Adrenal gland (tissue), 19 donors: ENCODE measurements at places on chromosomes 2 and 18. TPM values are rescaled to one million over a fixed set of nuclear protein-coding genes. Genes with fewer than 3 reads are reported as not detected.

ONECUT2 gene
- total RNA-seq: 0.23 TPM

LINC00305 gene
- not detected for total RNA-seq

RUFY4 gene
- total RNA-seq: not detected

GKN2 gene
- total RNA-seq: not detected

HOXD8 gene
- total RNA-seq: 15.3 TPM

CCDC150 gene
- total RNA-seq: not detected

LOXHD1 gene
- total RNA-seq: not detected

LYPD1 gene
- total RNA-seq: 0.23 TPM

- no peaks in the 10 kb centered on the region for H3K36me3 ChIP-seq
- peaks cover 41% of the 10 kb centered on the region for H3K27me3 ChIP-seq
- no peak overlapping the region for H3K4me3 ChIP-seq
- H3K27ac ChIP-seq: no peak overlapping the region
- H3K4me1 ChIP-seq: peaks cover 12% of the 10 kb centered on the region
These were observed 2.3 kb downstream of the WNT10A start for GRCh38 chr2:218882866-218883366.

DNA sequence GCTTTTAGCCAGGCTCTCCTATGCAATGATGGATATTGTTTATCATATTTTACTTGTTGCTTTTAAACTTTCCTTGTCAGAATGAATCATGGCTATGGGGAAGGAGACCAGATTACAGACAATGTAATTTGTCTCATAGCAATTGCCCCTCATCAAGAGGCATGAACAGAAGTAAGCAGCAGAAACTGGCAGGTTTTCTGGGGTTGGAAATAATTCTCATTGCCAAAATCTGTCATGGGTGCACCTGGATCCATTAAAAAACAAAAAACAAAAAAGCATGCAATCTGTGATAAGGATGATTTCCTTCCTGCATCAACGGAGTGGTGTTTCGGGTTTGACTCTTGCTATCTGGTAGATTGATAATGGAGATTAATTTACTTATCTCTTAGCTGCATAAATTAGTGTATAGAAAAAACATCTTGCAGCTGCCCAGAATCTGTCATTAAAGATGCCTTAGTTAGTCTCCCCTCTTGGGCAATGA is 419.6 kb downstream of the SOX11 start:
- DNase-seq: no peak
- H3K4me1 ChIP-seq: no peaks in the 10 kb centered on the region
- H3K36me3 ChIP-seq: no peaks in the 10 kb centered on the region
- H3K4me3 ChIP-seq: no peak overlapping the region

GRCh38 chr2:40098786-40099470 is 319.9 kb upstream of the THUMPD2 start:
- H3K4me1 ChIP-seq: no peaks in the 10 kb centered on the region
- no peak for DNase-seq
- H3K4me3 ChIP-seq: no peak overlapping the region
- no peaks in the 10 kb centered on the region for H3K36me3 ChIP-seq
- no peaks in the 10 kb centered on the region for H3K27me3 ChIP-seq
- no peak overlapping the region for H3K27ac ChIP-seq

GRCh38 chr2:21837168-21837960 is 713.6 kb downstream of the TDRD15 start:
- H3K4me1 ChIP-seq: no peaks in the 10 kb centered on the region
- no peak overlapping the region for H3K4me3 ChIP-seq

- no peaks in the 10 kb centered on the region for H3K27me3 ChIP-seq
- H3K4me1 ChIP-seq: peaks cover 41% of the 10 kb centered on the region
- no peak for DNase-seq
These were observed 2.3 kb downstream of the WIPF1 start for GRCh38 chr2:174595116-174595809.

GRCh38 chr18:74139888-74140287 is 7.7 kb downstream of the FBXO15 start:
- H3K27ac ChIP-seq: no peak overlapping the region
- no peaks in the 10 kb centered on the region for H3K4me1 ChIP-seq
- H3K36me3 ChIP-seq: no peaks in the 10 kb centered on the region
- no peak overlapping the region for H3K4me3 ChIP-seq
- H3K27me3 ChIP-seq: no peaks in the 10 kb centered on the region

- no peak overlapping the region for H3K27ac ChIP-seq
- H3K4me1 ChIP-seq: peaks cover 4% of the 10 kb centered on the region
- H3K36me3 ChIP-seq: no peaks in the 10 kb centered on the region
- no peaks in the 10 kb centered on the region for H3K27me3 ChIP-seq
- no peak overlapping the region for H3K4me3 ChIP-seq
These were observed 36.5 kb downstream of the BCL2L11 start for GRCh38 chr2:111157071-111157661.

DNA sequence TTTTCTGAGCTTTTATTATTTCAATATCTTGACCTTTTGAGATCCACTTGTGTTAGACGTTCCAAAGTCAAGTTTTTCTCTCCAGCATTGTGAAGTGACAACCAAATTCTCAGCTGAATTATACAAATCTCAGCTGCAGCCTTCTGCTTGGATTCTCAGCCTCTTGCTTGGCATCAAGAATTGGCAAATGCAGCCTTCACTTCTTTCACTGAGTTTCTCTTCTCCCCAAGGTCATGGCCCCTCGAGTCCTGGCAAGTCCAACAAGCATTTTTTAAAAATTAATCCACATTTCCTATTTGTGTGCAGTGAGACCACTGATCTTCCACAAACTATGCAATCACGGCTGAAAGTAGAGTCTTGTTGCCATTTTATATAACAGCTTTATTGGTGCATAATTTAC is 23.4 kb upstream of the SMIM21 start:
- H3K4me3 ChIP-seq: no peak overlapping the region
- no peak for DNase-seq
- H3K27me3 ChIP-seq: peaks cover 9% of the 10 kb centered on the region
- H3K27ac ChIP-seq: no peak overlapping the region
- H3K36me3 ChIP-seq: no peaks in the 10 kb centered on the region
- H3K4me1 ChIP-seq: peaks cover 5% of the 10 kb centered on the region
